ENCODE measurements at places on chromosomes 1 and 21.

GRCh38 chr1:159008744-159009188, 941 bp upstream of the IFI16 start:
- peak; percentile 34 for DNase-seq

DNA sequence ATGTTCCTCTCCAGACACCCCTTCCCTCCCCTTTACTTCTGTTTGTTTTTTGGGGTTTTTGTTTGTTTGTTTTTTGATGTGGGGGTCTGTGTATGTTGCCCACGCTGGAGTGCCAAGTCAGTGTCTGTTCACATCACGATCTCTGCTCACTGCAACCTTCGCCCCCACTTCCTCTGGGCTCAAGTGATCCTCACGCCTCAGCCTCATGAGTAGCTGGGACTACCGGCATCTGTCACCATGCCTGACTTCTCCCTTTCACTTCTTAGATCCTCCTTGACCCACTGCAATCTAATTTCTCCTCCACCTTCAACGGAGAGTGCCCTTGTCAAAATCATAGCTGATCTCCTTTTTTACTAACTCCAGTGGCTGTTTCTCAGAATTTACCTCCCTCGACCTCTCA, 100.7 kb upstream of the KIF26B start:
- no peak for DNase-seq

- DNase-seq = no peak
Observed at GRCh38 chr1:47554901-47555300, 117.1 kb downstream of the FOXD2 start.

- no peak for DNase-seq
Observed at GRCh38 chr1:75129983-75130789, 4.0 kb upstream of the LHX8 start.

DNA sequence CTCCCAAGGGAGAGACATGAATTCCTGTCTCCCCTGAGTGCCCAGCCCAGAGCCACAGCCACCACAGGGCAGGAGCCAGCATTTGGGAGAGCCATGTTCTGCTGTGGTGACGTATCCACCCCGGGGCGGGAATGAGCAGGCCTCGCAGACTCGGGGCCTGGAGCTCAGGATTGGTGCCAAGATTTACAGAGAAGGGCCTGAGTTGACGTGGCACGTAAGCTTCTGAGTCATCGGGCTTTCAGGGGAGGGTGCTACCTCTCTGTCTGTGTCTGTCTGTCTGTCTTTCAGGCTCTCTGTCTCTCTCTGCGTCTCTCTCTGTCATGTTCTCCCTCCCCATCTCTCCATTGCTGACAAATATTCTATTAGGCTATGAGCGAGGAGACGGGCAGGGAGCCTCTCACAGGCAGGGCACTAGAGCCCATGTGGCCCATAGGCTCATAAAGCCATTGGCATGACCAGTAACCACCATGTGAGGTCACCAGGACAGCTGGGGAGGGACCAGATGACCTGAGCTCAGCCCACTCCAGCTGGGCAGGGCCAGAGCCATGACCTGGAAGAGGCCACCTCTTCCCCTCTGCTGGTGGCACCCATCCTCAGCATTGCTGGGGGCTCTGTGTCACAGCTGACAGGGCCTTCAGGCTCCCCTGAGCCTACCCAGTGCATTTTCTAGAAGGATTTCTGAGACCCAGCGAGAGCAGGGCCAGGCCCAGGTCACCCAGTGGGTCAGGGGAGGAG, 300.0 kb upstream of the VAMP3 start:
- no peak for DNase-seq

- DNase-seq = no peak
Observed at GRCh38 chr1:116725798-116726197, 28.4 kb upstream of the CD2 start.

DNA sequence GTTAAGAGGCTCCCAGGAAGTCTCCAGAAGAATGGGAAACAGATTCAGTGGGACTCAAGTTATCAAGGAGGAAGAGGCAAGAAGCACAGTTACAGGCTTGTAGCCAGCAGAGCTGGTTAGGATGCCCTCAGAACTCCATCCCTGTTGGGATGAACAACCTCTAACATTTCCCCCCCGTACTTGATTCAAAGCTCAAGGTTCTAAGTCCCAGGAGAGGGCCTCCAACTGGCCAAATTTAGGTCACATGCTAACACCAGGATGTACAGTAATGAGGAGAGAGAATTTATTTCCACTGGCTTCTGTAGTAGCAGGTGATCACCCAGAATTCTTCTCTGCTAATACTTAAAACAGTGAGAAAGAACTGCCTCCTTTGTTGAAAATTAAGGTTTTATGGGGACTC, 22.3 kb upstream of the HSPA13 start:
- DNase-seq = no peak

DNA sequence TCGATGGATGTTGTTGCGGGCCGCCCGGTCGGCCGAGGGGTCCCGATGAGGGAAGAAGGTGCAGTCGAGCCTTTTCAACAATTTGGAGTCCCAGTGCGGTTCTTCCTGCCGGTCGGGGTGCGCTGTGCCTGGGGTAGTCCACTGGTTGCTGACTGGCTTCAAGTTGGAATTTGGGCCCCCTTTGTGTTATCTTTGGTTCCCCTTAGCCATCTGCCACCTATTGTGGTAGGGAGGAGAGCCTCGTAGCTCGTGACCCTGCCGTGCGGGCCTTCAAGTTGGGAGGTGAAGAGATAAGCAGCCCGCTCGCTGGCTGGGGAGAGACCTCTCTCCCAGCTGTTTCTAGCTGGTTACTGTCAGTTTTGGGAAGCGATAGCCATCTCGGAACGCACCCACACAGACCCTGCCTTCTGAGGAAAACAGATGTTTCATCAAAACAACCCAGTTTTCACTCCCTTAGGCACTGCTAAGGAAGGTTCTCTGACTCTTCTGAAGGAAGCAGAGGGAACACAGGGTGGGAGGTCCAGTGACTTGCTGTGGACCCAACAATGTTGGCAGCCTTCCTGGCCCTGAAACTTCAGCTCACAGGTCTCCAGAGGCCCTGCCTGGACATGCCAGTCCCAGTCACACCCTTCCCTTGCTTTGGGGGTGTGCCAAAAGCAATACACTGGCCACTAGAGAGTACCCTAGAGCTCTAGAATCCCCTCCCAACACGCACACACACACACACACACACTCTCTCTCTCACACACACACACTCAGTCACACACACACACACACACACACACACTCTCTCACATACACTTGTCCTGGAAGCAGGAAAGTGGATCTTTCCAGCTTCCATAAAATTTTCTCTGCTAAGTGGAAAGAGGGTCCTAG, 1.0 kb downstream of the BTG2 start:
- DNase-seq = peak; percentile 20

GRCh38 chr1:164912290-164912689, 353.3 kb downstream of the PBX1 start:
- DNase-seq = no peak

DNA sequence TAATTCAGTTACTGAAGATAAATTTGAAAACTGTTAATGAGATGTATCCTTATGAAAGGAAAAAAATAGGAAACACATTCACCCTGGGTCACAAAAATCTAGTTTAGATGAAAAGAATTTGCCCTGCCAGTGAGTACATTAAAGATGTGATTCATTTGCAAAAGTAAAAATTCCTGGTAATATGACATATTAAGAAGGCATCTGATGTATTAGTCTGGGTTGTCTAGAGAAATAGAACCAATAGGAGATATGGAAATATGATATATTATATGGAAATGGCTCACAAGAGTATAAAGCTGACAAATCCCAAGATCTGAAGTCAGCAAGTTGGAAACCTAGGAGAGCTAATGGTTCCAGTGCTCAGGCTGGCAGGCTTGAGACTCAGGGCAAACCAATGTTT, 153.8 kb downstream of the MRPL39 start:
- no peak for DNase-seq

GRCh38 chr1:13964768-13965167, 264.8 kb downstream of the PRDM2 start:
- no peak for DNase-seq

DNA sequence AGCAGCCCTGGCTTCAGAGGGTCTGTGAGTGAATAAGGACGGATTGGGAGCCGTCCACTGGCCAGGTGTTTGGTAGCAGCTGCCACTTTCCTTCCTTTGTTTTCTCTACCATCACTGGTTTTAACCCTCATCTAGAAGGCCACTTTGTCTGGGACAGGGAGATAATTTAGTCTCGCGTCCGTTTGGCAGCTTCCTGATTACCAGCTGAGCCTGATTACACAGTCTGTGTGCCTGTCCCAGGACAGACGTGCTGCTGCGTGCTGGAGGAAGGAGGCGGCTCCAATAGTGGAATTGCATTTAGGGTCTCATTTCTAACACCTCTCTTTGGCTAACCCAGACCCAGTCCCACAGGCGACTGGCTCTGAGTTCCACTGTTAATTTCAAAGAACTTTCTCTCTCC, 24.6 kb upstream of the CASQ2 start:
- no peak for DNase-seq

DNA sequence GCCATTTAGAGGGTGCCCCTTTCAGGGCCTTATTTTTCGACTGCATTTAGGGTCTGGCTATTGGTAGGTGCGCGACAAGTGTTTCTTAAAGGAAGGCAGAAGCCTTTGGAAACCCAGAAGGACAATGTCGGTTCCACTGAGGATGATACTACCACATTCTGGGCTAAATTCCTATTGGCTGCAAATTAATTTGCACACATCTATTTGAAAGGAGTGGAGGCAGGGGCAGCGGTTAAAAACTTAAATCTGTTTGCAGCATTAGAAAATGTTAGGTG, 1.1 kb downstream of the PATJ start:
- DNase-seq = no peak

- DNase-seq = no peak
Observed at GRCh38 chr1:167675440-167675839, 45.4 kb downstream of the RCSD1 start.

GRCh38 chr1:13583595-13583965, at the start of gene PDPN:
Gene PDPN (plus strand): TSS chr1:13583832. CDS start chr1:13584034, 202 bp downstream.
- no peak for DNase-seq

GRCh38 chr1:61337981-61338848, 255.9 kb downstream of the NFIA start:
- no peak for DNase-seq

DNA sequence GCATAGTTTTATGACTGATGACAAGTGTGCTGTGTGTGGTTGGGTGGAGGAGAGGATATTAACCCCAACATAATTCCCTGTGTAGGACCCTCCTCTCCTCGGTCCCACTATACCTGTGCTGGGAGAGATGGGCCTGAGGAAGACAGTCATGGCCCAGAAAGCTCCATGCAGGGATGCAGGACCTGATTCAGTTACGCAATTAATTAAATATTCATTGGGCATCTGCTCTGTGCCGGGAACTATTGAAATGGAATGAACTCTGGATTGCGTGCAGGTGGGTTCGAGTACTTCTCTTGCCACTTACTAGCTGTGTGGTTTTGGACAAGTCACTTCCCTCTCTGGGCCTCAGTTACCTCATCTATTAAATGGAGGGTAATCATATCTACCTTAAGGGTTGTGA, 74.6 kb downstream of the CD247 start:
- DNase-seq = no peak

DNA sequence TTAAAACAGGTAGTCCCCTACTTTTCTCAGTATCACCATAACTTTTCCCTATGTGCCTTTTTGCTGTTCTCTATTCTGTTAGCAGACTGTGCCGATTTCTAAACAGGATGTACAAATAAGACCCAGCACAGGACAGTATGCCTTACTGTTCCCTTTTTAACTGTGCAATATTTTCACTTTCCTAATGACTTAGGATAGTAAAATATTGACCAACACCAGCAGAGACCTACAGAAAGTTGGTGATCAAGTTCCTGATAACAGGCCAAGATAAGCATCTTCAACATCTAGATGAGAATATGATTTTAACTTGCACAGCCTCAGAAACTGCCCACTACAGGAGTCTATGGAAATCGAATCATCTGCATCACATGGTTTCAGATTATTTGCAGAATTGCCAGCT, 42.0 kb downstream of the ADSS2 start:
- DNase-seq = no peak

DNA sequence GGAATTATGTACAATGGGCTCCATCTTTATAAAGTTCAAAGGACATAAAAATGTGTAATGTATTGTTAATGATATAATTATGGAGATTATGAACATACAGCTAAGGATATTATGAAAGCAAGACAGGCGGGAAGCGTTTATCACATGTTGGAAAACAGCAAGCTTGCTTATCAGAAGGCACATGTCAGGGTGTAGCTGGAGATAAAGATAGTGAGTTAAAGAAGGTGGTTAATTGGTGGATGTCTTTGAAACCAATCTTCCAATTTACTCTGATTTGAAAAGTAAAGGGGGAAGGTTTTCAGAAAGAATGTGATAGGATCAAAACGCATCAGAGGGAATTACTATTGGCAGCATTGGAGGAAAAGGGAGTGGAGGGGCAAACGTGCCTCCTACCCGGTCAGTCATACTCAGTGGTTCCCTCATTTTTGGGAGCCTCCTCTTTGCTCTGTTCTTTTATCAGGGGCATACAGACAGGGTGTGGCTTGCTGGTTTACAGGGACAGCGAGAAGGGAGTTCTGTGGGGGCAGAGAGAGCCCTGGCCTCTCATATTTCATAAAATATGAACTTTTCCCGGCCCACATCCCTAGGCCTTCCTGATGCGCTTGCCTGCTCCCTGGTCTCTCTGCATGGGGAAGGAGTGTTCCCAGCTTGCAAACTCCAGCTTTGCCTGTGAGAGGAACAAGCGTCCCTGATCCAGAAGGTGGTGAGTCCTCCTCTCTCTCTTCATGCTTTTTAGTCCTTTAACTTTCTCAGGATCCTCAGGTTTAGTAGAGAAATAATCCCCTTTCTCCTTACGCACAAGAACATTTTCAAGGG, 8.0 kb upstream of the SVBP start:
- DNase-seq = no peak

DNA sequence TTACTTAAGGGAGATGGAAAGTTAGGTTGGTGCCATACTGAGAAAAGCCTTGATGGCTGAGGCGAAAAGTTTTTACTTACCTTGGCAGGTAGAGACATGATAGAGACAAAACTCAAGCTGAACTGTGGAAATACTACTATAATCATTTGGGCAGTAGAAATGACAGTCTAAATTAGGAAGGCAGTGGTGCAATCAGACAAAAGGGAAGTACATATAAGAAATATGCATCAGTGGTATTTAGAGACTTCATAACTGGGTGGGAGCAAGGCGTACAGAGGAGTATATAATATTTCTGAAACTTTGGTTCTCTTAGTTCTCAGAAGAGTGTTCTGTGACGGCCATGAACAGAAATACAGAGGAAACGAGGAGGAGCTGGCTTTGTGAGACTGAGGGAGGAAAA, 2.4 kb upstream of the CEP350 start:
- no peak for DNase-seq

- no peak for DNase-seq
Observed at GRCh38 chr1:163250382-163250974, 47.8 kb upstream of the RGS5 start.

DNA sequence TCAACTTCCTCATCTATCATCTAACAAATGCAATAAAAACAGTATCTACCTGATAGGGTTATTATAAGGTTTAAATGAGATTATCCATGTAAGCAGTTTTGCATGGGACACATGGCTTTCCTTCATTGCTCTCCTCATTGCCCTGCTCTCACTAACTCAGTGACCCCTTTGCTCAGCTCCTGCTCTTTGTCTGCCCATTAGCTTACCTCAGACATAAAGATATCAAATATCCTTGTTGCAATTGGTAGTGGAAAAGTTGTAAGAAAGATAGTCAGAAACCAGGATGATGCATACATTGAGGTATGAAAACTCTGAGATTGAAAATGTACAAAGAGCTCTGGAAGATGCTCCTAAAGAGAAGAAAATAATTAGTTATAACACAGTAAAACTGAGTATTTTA, 89.8 kb downstream of the EVI5 start:
- DNase-seq = no peak

All from stimulated activated naive CD4-positive, alpha-beta T cell (primary cell).